ENCODE measurements at places on chromosomes 12 and 14.

GRCh38 chr14:48598458-48598857, 923.1 kb upstream of the MDGA2 start:
- peaks cover 4% of the 10 kb centered on the region for H3K36me3 ChIP-seq
- H3K27ac ChIP-seq = no peak overlapping the region
- H3K4me3 ChIP-seq = no peak overlapping the region
- no peak for DNase-seq
- no peaks in the 10 kb centered on the region for H3K4me1 ChIP-seq
- no peaks in the 10 kb centered on the region for H3K27me3 ChIP-seq

GRCh38 chr12:123478762-123479161, 20.8 kb downstream of the SNRNP35 start:
- H3K4me1 ChIP-seq = no peaks in the 10 kb centered on the region
- H3K27ac ChIP-seq = no peak overlapping the region
- H3K27me3 ChIP-seq = no peaks in the 10 kb centered on the region
- peaks cover 18% of the 10 kb centered on the region for H3K36me3 ChIP-seq
- no peak for DNase-seq

DNA sequence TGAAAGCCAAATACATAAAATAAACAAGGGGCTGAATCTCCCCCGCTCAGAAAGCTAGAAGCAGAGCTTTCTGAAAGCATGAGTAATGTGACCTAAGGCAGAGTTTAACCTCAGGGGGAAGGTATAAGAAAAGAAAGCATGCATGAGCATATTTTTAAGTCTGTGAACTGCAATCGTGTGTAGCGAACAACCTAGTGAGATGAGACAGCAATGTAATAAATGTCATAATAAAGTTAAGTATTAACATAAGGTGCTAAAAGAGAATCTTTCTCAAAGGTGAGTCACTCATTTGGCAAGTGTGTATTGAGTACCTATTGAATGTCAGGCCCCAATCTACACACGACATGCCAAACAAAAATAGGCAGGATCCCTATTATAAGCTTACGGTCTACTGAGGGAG, 14.2 kb upstream of the WDR20 start:
- H3K27me3 ChIP-seq = no peaks in the 10 kb centered on the region
- no peaks in the 10 kb centered on the region for H3K4me1 ChIP-seq
- DNase-seq = no peak
- H3K36me3 ChIP-seq = peaks cover 7% of the 10 kb centered on the region

DNA sequence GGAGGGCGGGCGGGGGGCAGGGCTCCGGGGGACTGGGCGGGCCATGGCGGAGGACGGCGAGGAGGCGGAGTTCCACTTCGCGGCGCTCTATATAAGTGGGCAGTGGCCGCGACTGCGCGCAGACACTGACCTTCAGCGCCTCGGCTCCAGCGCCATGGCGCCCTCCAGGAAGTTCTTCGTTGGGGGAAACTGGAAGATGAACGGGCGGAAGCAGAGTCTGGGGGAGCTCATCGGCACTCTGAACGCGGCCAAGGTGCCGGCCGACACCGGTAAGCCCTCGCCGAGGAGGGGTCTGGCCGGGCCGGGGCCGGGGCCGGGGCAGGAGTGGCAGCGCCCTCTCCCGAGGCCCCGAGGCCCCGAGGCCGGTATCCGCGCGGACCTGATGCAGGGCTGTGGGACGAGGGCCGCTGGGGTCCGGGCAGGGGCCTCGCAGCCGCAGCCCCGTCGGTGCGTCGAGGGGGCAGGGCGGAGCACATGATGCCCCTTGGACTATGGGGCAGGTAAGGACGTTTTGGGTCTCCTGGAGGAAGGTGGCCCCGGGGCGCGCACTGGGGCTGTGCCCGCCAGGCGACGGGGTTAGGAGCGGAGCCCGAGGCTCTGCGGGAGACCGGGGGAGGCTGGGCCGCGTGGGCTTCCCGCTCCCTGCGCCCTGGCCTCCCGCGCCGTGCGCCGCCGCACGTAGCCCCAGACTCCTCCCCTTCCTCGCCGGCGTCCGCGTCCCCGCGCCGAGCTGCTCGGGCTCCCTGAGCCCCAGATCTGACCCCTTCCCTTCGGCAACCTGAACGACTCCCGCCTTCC, at the start of gene TPI1:
TSS of gene TPI1 (plus strand) at position 119 of the 798 bp plus-strand sequence. CDS start at position 155, 36 bp downstream.
- no peaks in the 10 kb centered on the region for H3K4me1 ChIP-seq
- peak; percentile 90 for DNase-seq
- no peak within 1 kb of the TSS for H3K27ac ChIP-seq
- peak within 1 kb of the TSS; percentile 93 for H3K4me3 ChIP-seq
- no peaks in the 10 kb centered on the region for H3K27me3 ChIP-seq

GRCh38 chr12:30180602-30181001, 396.9 kb upstream of the TMTC1 start:
- no peaks in the 10 kb centered on the region for H3K4me1 ChIP-seq
- no peak for DNase-seq
- H3K27me3 ChIP-seq = no peaks in the 10 kb centered on the region
- H3K27ac ChIP-seq = no peak overlapping the region
- no peak overlapping the region for H3K4me3 ChIP-seq

- no peaks in the 10 kb centered on the region for H3K4me1 ChIP-seq
- no peak overlapping the region for H3K4me3 ChIP-seq
- DNase-seq = no peak
- no peaks in the 10 kb centered on the region for H3K36me3 ChIP-seq
- no peak overlapping the region for H3K27ac ChIP-seq
- H3K27me3 ChIP-seq = no peaks in the 10 kb centered on the region
Measured at GRCh38 chr12:113019025-113019424, 37.5 kb upstream of the DTX1 start.

Measured in H9 (cell line).